ENCODE measurements at places on chromosomes 7 and 10. TPM values are rescaled to one million over a fixed set of nuclear protein-coding genes. Genes with fewer than 3 reads are reported as not detected.

DNA sequence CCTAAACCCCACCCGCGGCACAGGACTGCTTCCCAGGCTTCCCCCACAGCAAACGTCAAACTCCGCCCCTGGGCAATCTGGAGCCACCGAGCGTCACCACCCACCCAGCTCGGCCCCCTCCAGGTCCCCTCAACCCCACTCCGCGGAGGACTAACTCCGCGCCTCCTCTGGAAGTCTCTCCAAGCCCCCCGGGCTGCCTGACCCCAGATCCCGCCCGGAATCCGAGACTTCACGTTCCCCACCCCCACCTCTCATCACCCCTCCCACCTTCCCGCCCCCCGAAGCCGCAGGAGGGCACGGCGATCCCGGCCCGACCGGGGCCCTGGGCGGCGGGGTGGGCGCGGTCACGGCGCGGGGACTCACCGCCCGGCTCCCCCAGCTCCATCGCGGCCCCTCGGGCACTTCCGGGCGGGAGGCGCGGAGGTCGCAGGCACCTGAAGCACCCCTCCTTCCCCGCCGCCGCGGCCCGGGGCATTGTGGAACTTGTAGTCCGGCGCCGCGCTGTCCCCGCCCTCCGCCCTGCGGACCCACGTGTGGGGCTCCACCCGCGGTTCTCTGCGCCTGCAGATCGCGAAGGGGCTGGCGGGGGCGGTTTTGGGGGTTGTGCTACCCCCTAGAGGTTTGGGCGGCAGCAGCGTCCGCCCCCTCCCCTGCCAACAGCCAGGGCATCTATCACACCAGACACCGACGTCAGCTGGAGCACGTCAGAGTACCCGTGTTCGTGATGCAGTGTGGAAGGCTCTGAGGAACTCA lies at the start of gene TMUB1:
TSS of gene TMUB1 (minus strand) at position 423 of the 753 bp plus-strand sequence. CDS start 930 bp downstream, outside the sequence.
- no peaks in the 10 kb centered on the region for H3K27me3 ChIP-seq
- peak within 1 kb of the TSS; percentile 63 for H3K4me3 ChIP-seq
- H3K27ac ChIP-seq: peak within 1 kb of the TSS; percentile 85
- DNase-seq: peak; percentile 81
- peaks cover 36% of the 10 kb centered on the region for H3K4me1 ChIP-seq
- no peaks in the 10 kb centered on the region for H3K36me3 ChIP-seq

- H3K27me3 ChIP-seq: no peaks in the 10 kb centered on the region
- no peak overlapping the region for H3K4me3 ChIP-seq
- H3K36me3 ChIP-seq: no peaks in the 10 kb centered on the region
- H3K27ac ChIP-seq: no peak overlapping the region
- no peak for DNase-seq
Observed at GRCh38 chr7:26493737-26494428, 202.2 kb downstream of the SNX10 start.

DNA sequence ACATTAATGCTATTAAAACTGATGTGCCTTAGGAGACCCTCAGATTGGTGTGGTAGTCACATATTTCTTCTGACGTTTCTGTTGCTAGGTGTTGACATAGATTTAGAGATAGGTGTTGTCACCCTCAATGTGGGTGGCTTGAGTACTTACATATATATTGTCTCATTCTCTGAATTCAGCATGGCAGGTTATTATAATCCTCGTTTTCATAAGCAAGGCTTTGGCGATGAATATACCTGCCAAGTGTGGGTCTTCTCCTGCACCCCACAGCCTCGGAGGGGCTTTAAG lies 7.0 kb downstream of the FBH1 start:
- no peaks in the 10 kb centered on the region for H3K36me3 ChIP-seq
- peaks cover 3% of the 10 kb centered on the region for H3K4me1 ChIP-seq
- H3K27me3 ChIP-seq: no peaks in the 10 kb centered on the region
- H3K4me3 ChIP-seq: no peak overlapping the region
- no peak overlapping the region for H3K27ac ChIP-seq
- DNase-seq: no peak

- DNase-seq: no peak
- H3K4me1 ChIP-seq: no peaks in the 10 kb centered on the region
- H3K36me3 ChIP-seq: no peaks in the 10 kb centered on the region
- no peak overlapping the region for H3K4me3 ChIP-seq
Observed at GRCh38 chr7:154628556-154628955, 374.4 kb downstream of the PAXIP1 start.

DNA sequence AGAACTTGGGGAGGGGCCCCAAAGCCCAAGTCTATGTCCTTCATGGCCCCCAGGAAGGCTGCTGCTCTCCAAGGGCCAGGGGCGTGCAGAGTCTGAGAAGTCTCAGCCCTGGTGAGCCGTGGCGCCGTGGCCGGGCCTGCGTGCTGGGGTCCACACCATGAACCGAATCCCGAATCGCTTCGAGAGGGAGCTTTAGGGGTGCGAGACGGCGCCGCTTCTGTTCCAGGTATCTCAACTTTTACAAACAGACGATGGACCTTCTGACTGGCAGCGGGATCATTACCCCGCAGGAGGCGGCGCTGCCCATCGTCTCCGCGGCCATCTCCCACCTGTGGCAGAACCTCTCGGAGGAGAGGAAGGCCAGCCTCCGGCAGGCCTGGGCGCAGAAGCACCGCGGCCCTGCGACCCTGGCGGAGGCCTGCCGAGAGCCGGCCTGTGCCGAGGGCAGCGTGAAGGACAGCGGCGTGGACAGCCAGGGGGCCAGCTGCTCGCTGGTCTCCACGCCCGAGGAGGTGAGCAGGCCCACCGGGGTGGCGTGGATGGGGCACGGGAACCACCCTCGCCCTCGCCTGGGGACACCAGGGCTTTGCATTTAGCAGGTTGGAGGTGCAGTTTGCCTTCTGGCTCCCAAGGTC lies 12.7 kb downstream of the STRA8 start:
- no peaks in the 10 kb centered on the region for H3K27me3 ChIP-seq
- H3K27ac ChIP-seq: no peak overlapping the region
- no peaks in the 10 kb centered on the region for H3K36me3 ChIP-seq
- no peaks in the 10 kb centered on the region for H3K4me1 ChIP-seq
- H3K4me3 ChIP-seq: no peak overlapping the region

Gene KIAA1217
- total RNA-seq: 20.5 TPM

GRCh38 chr10:61897671-61898434 lies 3.6 kb upstream of the ARID5B start:
- H3K27ac ChIP-seq: no peak overlapping the region
- H3K4me1 ChIP-seq: peaks cover 9% of the 10 kb centered on the region
- H3K27me3 ChIP-seq: no peaks in the 10 kb centered on the region

GRCh38 chr7:30348083-30348560 lies 63.7 kb downstream of the ZNRF2 start:
- no peak overlapping the region for H3K27ac ChIP-seq
- no peak for DNase-seq
- H3K27me3 ChIP-seq: no peaks in the 10 kb centered on the region
- no peaks in the 10 kb centered on the region for H3K36me3 ChIP-seq
- no peak overlapping the region for H3K4me3 ChIP-seq
- H3K4me1 ChIP-seq: no peaks in the 10 kb centered on the region

Gene ABCA13
- 0.45 TPM for total RNA-seq

Gene BMPER
- 2.9 TPM for total RNA-seq

Gene PPP1R17
- not detected for total RNA-seq

DNA sequence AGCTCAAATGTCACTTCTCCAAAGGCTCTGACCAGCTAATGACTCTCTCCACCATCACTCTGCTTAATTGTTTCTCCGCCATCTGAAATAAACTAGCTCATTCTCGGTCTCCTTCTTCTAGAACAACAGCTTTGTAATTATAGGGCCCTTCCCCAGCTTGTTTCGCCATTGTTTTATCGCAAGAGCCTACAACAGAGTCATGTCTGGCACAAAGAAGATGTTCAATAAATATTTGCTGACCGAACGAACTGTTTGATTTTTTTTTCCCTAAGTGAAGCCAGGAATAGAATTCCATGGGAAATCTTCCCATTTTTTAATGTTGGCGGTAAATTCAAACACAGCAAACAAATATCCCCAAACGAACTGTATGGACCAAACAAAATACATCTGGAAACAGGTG lies 63.8 kb upstream of the NMT2 start:
- H3K4me3 ChIP-seq: no peak overlapping the region
- H3K36me3 ChIP-seq: no peaks in the 10 kb centered on the region
- no peak overlapping the region for H3K27ac ChIP-seq
- H3K4me1 ChIP-seq: no peaks in the 10 kb centered on the region
- H3K27me3 ChIP-seq: no peaks in the 10 kb centered on the region
- DNase-seq: no peak

GRCh38 chr7:27944643-27945042 lies 204.7 kb downstream of the TAX1BP1 start:
- H3K4me3 ChIP-seq: no peak overlapping the region
- no peak for DNase-seq
- H3K27ac ChIP-seq: no peak overlapping the region
- H3K36me3 ChIP-seq: no peaks in the 10 kb centered on the region
- H3K4me1 ChIP-seq: peaks cover 2% of the 10 kb centered on the region

Gene NPC1L1
- total RNA-seq: 0.11 TPM

DNA sequence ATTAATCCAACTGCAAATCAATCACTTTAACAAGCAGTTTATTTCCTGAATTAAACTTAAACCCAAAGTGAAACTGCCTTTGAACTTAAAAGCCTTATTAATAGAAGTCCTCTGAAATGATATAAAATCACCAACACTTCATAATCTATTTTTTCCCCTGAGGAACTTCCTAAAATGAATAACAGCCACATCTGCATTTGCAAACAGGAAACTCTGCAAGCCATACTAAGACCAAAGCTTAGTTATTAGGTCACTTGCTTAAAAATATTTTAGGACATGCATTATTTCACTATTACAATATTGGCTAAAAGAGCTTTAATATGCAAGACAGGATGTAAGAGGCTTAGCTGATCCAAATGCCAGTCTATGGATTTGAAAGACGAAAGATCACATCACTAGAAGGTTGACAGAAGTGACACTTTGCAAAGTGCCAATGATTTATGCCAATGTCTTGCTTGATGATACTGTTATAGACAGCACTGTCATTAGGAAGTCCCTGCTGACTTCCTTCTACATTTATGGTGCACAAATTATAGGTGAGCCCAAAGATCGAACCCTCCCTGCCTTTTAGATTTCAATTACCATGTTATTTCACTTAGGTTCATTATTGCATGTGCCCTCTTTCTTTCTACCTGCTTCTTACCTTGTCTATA lies 99.9 kb upstream of the SKAP2 start:
- H3K27me3 ChIP-seq: no peaks in the 10 kb centered on the region
- no peaks in the 10 kb centered on the region for H3K36me3 ChIP-seq
- no peaks in the 10 kb centered on the region for H3K4me1 ChIP-seq
- no peak overlapping the region for H3K27ac ChIP-seq
- no peak for DNase-seq
- no peak overlapping the region for H3K4me3 ChIP-seq

DNA sequence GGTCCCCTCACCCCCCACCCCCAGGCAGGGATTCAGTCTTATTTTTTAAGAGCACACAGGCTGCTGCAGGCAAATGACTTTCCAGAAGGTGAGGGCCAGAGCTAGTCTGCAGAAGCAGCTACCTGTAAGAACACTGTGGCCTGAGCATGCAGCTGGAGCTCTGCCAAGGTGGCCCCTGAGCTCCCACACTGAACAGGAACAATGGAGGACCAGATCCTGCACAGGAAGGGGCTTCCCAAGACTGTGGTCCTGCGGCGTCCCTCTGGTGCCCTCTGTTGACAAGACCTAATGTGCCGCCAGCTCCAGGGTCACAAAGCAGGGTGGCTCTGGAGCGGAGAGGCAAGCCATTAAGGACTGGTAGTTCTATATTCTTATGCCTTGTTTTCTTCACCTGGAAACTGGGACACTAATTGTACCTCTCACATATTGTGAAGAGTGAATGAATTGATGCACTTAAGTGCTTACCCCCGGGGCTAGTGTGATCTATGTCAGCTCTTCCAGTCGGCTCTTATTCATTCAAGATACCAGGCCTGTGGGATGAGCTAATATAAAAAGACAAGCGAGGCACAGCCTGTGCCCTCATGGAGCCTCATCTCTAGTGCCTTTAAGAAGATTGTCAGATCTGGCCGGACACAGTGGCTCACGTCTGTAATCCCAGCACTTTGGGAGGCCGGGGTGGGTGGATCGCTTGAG lies 8.0 kb upstream of the BEND7 start:
- no peaks in the 10 kb centered on the region for H3K36me3 ChIP-seq
- H3K4me3 ChIP-seq: no peak overlapping the region
- no peaks in the 10 kb centered on the region for H3K27me3 ChIP-seq
- no peak overlapping the region for H3K27ac ChIP-seq

GRCh38 chr7:3103614-3104398 lies 60.1 kb upstream of the CARD11 start:
- H3K4me3 ChIP-seq: no peak overlapping the region
- H3K27me3 ChIP-seq: no peaks in the 10 kb centered on the region
- H3K27ac ChIP-seq: no peak overlapping the region
- H3K4me1 ChIP-seq: no peaks in the 10 kb centered on the region
- no peak for DNase-seq
- H3K36me3 ChIP-seq: no peaks in the 10 kb centered on the region

GRCh38 chr10:17659365-17659764 lies 15.4 kb downstream of the STAM start:
- H3K27me3 ChIP-seq: no peaks in the 10 kb centered on the region
- no peak for DNase-seq
- H3K36me3 ChIP-seq: no peaks in the 10 kb centered on the region

Gene HMX2
- not detected for total RNA-seq

Gene MYL10
- total RNA-seq: not detected

- H3K4me1 ChIP-seq: no peaks in the 10 kb centered on the region
- DNase-seq: no peak
- H3K27ac ChIP-seq: no peak overlapping the region
- H3K36me3 ChIP-seq: no peaks in the 10 kb centered on the region
- no peak overlapping the region for H3K4me3 ChIP-seq
Observed at GRCh38 chr7:37312608-37313007, 136.1 kb downstream of the ELMO1 start.

GRCh38 chr7:122307228-122307621 lies 2.7 kb upstream of the FEZF1 start:
- H3K36me3 ChIP-seq: no peaks in the 10 kb centered on the region
- no peak overlapping the region for H3K27ac ChIP-seq
- peaks cover 8% of the 10 kb centered on the region for H3K4me1 ChIP-seq
- no peak for DNase-seq

Gene EBLN1
- total RNA-seq: not detected

Gene NKX6-2
- not detected for total RNA-seq

Gene ACSM6
- not detected for total RNA-seq

- no peak overlapping the region for H3K4me3 ChIP-seq
- H3K36me3 ChIP-seq: no peaks in the 10 kb centered on the region
- H3K27me3 ChIP-seq: no peaks in the 10 kb centered on the region
- H3K4me1 ChIP-seq: no peaks in the 10 kb centered on the region
Observed at GRCh38 chr10:63765126-63765525, 243.9 kb downstream of the REEP3 start.

GRCh38 chr7:19554581-19554980 lies 154.3 kb downstream of the POLR1F start:
- DNase-seq: no peak
- no peak overlapping the region for H3K27ac ChIP-seq
- no peak overlapping the region for H3K4me3 ChIP-seq
- no peaks in the 10 kb centered on the region for H3K36me3 ChIP-seq

GRCh38 chr10:103457176-103457712 lies 1.5 kb downstream of the CALHM1 start:
- no peaks in the 10 kb centered on the region for H3K36me3 ChIP-seq
- no peak overlapping the region for H3K27ac ChIP-seq
- no peaks in the 10 kb centered on the region for H3K27me3 ChIP-seq
